Thyroid gland (tissue), 4 donors: ENCODE measurements at places on chromosomes 1 and 21. TPM values are rescaled to one million over a fixed set of nuclear protein-coding genes. Genes with fewer than 3 reads are reported as not detected.

ELF3 gene
- 16.8 TPM for total RNA-seq

IGSF9 gene
- total RNA-seq = 1.9 TPM

FAM151A gene
- not detected for total RNA-seq

TNFRSF18 gene
- total RNA-seq = not detected

KCNK2 gene
- 22.6 TPM for total RNA-seq

- peaks cover 31% of the 10 kb centered on the region for H3K4me1 ChIP-seq
- peak; percentile 38 for DNase-seq
- no peaks in the 10 kb centered on the region for H3K27me3 ChIP-seq
- H3K36me3 ChIP-seq = no peaks in the 10 kb centered on the region
- H3K4me3 ChIP-seq = no peak overlapping the region
Measured at GRCh38 chr1:10045480-10046355, 13.0 kb downstream of the UBE4B start.

DNA sequence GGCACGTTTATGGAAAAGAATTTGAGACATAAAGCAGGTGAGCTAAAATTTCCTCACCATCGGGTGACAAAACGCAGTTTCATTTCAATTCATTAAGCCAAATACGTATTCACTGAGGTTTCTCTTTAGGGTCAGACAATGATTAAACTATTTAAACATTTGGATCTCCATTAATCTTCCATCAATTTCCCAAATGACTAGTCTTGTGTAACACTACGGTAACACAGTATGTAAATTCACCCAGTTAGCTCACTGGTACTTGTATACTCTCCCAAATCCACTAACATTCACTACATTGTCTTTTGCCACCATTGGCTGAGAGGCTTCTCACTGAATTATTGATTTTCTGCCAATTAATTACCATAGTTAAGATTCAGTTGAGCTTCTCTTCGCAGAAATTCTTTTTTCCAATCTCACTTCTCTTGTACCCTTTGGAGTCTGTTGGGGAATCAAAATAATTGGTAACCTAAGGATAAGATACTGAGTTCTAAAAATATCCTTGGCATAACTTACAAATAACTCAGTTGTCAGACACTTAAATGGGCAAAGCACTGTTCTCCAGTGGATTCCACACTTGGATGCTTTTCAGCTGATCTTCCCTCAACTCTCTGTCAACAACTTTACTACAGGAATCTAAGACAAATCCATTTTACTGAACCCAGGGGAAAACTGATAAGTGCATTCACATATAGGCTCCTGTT is 40.7 kb downstream of the SIPA1L2 start:
- no peaks in the 10 kb centered on the region for H3K36me3 ChIP-seq
- H3K27ac ChIP-seq = peak overlapping the region; percentile 88
- H3K4me1 ChIP-seq = peaks cover 23% of the 10 kb centered on the region
- no peak overlapping the region for H3K4me3 ChIP-seq
- no peaks in the 10 kb centered on the region for H3K27me3 ChIP-seq

DNA sequence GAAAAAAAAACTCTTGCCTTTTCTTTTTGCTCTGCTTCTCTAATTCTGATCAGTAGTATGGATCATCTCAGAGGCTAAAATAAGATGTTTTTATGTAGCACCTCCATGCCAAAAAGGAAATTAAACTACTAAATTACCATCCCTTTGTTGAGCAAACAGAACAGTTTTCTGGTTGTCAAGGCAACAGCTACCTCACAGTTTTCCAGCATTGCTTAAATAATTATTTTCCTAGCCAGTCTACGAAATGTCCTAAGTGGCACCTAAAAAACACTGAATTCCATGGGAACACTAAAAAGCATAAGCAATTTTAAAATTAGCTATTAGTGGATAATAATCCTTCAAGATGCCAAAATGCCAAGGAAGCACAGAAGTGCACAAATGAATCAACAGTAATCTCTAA is 61.7 kb downstream of the ARID4B start:
- H3K4me3 ChIP-seq = no peak overlapping the region
- H3K27ac ChIP-seq = no peak overlapping the region
- H3K4me1 ChIP-seq = peaks cover 30% of the 10 kb centered on the region
- DNase-seq = no peak

- DNase-seq = peak; percentile 54
- H3K4me3 ChIP-seq = no peak overlapping the region
- H3K4me1 ChIP-seq = no peaks in the 10 kb centered on the region
Measured at GRCh38 chr1:147723691-147724323, 36.6 kb downstream of the GJA5 start.

GRCh38 chr1:247409869-247410544 is 6.0 kb upstream of the NLRP3 start:
- no peak overlapping the region for H3K4me3 ChIP-seq
- no peaks in the 10 kb centered on the region for H3K36me3 ChIP-seq
- no peak overlapping the region for H3K27ac ChIP-seq
- no peaks in the 10 kb centered on the region for H3K4me1 ChIP-seq

DNA sequence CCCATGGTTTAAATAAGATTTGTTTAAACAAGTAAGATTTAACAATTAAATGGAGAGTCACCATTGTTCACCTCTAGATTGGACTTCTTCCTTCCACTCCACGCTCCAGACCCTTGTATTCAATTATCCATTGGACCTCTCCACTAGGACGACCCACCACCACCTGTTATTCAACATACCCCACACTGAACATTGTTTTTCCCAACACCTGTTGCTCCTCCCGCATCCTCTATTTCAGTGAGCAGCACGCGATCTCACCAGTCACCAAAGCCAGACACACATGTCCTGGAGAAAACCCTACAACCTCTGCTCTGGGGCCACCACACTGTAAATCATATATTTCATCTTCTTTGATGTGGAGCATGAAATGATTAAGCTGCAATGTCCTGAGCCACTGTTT is 28.6 kb downstream of the ATP8B2 start:
- no peak overlapping the region for H3K27ac ChIP-seq
- no peaks in the 10 kb centered on the region for H3K27me3 ChIP-seq
- H3K4me1 ChIP-seq = peaks cover 15% of the 10 kb centered on the region
- H3K4me3 ChIP-seq = no peak overlapping the region

- DNase-seq = peak; percentile 71
- no peak overlapping the region for H3K27ac ChIP-seq
- no peaks in the 10 kb centered on the region for H3K27me3 ChIP-seq
- H3K4me1 ChIP-seq = no peaks in the 10 kb centered on the region
- no peaks in the 10 kb centered on the region for H3K36me3 ChIP-seq
- no peak overlapping the region for H3K4me3 ChIP-seq
Measured at GRCh38 chr1:152141971-152142584, 16.9 kb downstream of the RPTN start.

GRCh38 chr1:85289848-85290335 is 13.5 kb upstream of the BCL10 start:
- no peak overlapping the region for H3K27ac ChIP-seq
- no peaks in the 10 kb centered on the region for H3K27me3 ChIP-seq
- H3K4me3 ChIP-seq = no peak overlapping the region
- peaks cover 3% of the 10 kb centered on the region for H3K4me1 ChIP-seq

GRCh38 chr1:101365878-101366277 is 129.1 kb downstream of the S1PR1 start:
- H3K27me3 ChIP-seq = no peaks in the 10 kb centered on the region
- no peak overlapping the region for H3K27ac ChIP-seq
- no peak for DNase-seq
- H3K4me1 ChIP-seq = peaks cover 6% of the 10 kb centered on the region

DNA sequence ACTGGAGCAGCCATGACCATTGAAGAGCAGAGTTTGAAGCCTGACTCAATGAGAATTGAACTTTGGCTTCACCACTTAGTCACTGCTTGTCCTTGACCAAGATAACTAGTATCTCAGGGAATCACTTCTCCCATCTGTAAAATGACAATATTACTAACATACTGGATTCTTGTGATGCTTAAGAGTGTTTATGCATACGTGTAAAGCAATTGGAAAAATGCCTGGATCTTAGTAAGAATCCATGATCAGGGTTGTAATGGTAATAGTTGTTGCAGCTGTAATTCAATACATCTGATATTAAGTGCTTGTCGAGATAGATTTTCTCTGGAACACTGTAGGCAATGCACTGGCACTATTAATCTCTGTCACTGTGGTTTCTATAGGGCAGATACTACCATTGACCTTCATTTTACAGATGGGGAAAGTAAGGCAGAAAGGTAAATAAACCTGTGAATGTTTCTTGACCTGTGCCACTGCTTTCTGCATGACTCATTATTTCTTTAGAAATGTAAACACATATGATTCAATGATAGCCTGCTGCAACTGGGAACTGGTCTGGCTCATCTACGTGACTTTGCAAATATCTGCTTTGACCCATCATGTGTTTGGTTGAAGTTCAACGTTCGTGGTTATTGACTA is 662.5 kb downstream of the PLA2G4A start:
- H3K36me3 ChIP-seq = no peaks in the 10 kb centered on the region
- DNase-seq = no peak
- no peak overlapping the region for H3K4me3 ChIP-seq
- no peaks in the 10 kb centered on the region for H3K4me1 ChIP-seq

DNA sequence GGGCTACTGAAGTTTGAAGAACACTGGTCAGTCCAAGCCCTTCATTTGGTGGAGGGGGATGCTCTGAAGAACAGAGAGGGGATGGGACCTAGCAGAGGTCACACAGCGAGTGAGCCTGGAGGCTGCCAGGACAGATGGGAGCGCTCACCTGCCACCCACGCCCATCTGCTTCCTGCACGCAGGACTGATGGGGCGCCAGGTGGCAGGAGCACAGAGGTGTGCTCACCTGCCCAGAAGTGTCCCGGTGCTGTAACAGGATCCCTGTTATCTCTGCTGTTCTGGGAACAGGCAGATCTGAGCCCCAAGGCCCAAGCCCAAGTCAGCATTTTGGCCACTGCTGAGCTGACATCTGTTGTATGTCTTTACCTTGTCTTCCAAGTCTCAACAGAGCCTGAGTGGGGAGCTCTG is 40.5 kb downstream of the EPHB2 start:
- peak overlapping the region; percentile 89 for H3K27ac ChIP-seq
- H3K27me3 ChIP-seq = no peaks in the 10 kb centered on the region
- DNase-seq = peak; percentile 78
- H3K4me3 ChIP-seq = no peak overlapping the region
- H3K36me3 ChIP-seq = no peaks in the 10 kb centered on the region

GRCh38 chr21:41698071-41698470 is 68.8 kb downstream of the RIPK4 start:
- DNase-seq = no peak
- no peaks in the 10 kb centered on the region for H3K27me3 ChIP-seq
- no peak overlapping the region for H3K4me3 ChIP-seq

DNA sequence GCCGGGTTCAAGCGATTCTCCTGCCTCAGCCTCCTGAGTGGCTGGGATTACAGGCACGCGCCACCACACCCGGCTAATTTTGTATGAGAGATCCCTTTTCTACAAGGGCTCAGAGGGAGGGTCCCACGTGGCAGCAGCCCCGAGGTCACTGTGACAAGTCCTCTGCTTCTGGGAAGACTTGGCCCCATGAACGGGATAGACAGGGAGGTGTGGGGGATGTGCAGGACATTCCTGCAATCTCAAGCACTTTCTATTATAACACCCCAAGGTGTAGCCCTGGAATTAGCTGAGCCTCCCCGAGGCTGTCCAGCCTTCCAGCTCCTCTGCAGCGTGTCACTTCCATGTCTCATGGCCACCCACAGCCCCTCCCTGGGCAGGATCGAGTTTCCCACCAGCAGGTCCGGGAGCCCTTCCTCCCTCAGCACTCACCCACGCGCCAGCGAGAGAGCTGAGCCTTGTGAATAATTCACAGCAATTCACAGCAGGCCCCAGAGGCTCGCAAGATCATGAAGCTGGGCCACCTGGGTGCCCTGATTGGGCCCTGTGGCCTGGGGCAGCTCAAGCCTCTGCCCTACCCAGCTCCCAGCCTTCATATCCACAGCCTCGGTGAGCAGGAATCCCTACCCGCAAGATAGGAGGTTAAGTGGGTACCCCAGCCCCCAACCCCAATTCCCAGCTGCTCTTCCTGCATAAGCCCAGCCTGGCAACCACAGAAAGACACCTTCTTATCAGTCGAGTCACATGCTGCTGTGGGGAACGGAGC is 22.8 kb upstream of the RNU1-4 start:
- no peak overlapping the region for H3K4me3 ChIP-seq
- H3K36me3 ChIP-seq = no peaks in the 10 kb centered on the region
- no peak for DNase-seq
- peaks cover 6% of the 10 kb centered on the region for H3K4me1 ChIP-seq

GRCh38 chr1:27941671-27942540 is 7.1 kb downstream of the SMPDL3B start:
- H3K27ac ChIP-seq = no peak overlapping the region
- no peak for DNase-seq
- H3K4me1 ChIP-seq = no peaks in the 10 kb centered on the region
- H3K27me3 ChIP-seq = no peaks in the 10 kb centered on the region
- no peaks in the 10 kb centered on the region for H3K36me3 ChIP-seq

GRCh38 chr1:109642626-109643025 is 13.3 kb upstream of the GSTM4 start:
- H3K27me3 ChIP-seq = no peaks in the 10 kb centered on the region
- H3K27ac ChIP-seq = no peak overlapping the region
- H3K4me1 ChIP-seq = peaks cover 9% of the 10 kb centered on the region
- no peaks in the 10 kb centered on the region for H3K36me3 ChIP-seq
- H3K4me3 ChIP-seq = no peak overlapping the region

DNA sequence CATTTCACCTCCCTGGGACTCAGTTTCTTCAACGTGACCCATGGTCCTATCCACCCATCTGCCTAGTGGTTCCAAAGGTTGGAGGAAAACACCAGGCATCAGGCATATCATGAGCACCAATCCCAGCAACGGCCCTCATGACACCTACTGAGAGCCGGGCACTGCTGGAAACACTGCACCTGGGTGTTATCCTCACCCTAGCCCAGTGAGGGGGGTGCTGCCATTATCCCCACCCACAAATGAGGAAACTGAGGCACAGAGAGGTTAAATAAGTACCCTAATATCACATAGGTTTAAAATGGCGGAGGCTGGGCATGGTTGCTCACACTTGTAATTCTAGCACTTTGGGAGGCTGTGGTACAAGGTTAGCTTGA is 206.9 kb downstream of the MATN1 start:
- no peak overlapping the region for H3K4me3 ChIP-seq
- H3K27ac ChIP-seq = no peak overlapping the region
- DNase-seq = no peak

GRCh38 chr1:204447736-204448135 is 36.1 kb upstream of the PPP1R15B start:
- no peaks in the 10 kb centered on the region for H3K27me3 ChIP-seq
- H3K27ac ChIP-seq = no peak overlapping the region
- H3K4me1 ChIP-seq = peaks cover 15% of the 10 kb centered on the region
- no peak overlapping the region for H3K4me3 ChIP-seq

DNA sequence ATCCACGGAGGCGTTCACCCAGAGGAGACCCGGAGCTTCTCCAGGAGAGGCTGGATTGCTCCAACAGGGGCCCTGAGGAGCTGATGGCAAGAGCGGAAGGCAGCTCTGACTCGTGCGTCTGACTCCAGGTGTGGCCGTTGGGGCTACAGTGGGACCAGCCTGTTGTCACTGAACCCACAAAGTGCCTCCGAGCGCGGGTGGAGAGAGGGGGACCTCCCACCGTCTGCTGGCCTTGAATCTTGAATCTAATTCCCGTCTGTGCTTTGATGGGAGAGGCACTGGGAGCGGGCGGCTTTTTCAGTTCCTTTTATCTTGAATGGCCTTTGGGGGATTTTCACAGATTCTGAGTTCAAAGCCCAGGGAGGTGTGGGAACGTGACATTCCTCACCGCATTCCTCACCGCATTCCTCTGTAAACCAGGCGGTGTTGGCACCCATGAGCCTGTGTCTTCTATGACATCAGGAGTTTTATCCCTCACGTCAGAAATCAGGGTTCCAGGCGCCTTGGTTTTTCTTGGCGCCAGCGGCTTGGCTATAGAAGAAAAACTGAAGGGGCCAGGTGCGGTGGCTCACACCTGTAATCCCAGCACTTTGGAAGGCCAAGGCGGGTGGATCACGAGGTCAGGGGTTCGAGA is 39.2 kb upstream of the COL18A1 start:
- no peak for DNase-seq
- peaks cover 45% of the 10 kb centered on the region for H3K4me1 ChIP-seq
- H3K27ac ChIP-seq = peak overlapping the region; percentile 82
- no peaks in the 10 kb centered on the region for H3K36me3 ChIP-seq
- no peak overlapping the region for H3K4me3 ChIP-seq
